ENCODE measurements at places on chromosomes 13 and 19.

DNA sequence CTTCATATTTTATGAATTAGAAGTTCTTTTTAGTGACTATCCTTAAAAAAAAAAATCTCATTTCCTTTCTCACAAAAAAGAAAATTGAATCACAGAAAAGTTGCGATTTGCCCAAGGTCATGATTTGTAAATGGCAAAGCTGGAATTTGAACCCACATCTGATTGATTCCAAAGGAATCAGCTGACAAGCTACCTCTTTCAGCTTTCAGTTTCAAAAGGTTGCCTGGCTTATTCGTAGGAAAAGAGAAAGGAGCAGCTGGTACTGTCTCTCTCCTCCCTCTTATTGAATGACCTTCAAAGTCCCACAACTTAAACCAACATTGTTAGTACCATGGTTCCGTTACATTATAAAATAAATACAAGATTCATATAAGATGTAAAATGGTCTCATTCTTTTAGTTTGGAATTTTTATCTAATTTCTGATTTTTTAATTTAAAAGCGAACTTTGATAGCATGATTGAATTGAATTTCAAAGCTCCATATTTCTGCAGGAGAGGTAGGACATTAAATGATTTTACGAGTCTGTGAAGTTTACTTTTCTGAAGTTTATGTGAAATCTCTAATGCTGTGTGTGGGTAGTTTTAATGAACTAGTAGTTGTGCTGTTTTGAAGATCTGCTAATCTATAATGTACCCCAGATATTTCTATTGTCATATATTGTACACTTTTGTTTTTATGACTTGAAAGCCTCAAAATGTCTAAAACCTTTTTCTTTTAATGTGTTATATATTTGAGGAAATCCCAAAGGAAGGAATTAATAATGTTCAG, 18.5 kb upstream of the KCTD4 start:
- no peak for DNase-seq

- no peak for DNase-seq
Measured at GRCh38 chr13:93614776-93615175, 388.2 kb downstream of the GPC6 start.

- no peak for DNase-seq
Measured at GRCh38 chr13:42334329-42334706, 62.4 kb downstream of the AKAP11 start.

DNA sequence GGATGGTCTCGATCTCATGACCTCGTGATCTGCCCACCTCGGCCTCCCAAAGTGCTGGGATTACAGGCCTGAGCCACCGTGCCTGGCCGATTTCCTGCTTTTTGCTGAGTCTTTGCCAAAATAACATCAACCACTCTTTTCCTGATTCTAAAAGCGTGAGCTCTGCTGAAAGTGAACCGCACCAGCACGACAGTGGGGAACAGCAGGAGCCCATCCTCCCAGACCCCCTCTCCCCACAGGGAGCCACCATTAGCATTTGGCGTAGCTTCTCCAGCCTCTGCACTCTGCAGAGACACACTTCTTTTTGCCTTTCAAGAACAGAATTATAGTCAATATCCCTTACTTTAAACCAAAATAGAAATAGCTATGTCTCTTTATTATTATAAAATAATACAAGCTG, 41.3 kb downstream of the MYH14 start:
- no peak for DNase-seq

DNA sequence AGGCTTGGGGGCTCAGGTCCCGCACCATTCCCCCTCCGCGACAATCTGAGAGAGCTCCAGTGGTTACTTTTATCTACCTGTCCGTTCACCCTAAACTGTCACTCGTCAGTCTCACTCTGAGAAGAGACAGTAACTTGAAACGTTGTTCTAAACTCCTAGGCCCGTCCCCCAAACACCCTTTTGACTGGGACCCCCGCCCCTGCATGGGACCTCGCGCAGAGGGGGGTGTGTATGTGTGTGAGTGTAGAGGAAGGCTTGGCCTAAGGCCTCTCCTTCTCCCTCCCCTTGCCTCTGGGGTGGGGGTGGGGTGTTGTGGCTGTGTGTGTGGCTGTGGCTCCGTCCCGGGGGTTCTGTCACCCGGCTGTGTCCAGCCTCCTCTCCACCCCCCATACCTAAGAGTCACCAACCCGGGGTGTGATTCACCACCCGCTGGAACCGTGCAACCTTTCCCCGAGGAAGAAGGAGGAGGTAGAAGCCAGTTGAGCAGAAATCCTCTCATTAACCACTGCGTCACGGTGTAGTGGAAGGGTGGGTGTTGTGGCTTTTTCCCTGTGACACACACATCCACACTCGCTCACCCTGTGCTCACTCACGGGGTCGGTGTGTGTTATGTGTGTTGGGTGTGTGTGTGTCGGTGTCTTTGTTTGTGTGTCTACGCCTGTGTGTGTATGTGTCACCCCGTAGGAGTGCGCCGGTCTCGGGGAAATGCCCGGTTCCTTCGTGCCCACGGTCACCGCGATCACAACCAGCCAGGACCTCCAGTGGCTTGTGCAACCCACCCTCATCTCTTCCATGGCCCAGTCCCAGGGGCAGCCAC, 2.4 kb downstream of the FOSB start:
- no peak for DNase-seq

DNA sequence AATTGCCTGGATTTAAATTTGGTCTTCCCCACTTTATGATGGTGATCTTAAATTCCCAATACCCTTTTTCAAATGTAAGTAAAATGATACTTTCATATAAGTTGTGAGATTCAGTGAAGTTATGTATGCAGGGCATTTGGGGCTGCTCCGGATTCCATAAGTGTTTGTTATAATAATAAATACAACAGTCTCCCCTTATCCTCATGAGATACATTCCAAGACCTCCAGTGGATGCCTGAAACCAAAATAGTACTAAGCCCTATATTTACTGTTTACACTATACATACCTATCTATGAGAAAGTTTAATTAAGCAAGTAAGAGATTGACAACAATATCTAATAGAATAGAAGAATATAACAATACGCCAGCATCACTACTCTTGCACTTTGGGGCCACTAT, 2237.8 kb downstream of the PCDH9 start:
- DNase-seq, result no peak

DNA sequence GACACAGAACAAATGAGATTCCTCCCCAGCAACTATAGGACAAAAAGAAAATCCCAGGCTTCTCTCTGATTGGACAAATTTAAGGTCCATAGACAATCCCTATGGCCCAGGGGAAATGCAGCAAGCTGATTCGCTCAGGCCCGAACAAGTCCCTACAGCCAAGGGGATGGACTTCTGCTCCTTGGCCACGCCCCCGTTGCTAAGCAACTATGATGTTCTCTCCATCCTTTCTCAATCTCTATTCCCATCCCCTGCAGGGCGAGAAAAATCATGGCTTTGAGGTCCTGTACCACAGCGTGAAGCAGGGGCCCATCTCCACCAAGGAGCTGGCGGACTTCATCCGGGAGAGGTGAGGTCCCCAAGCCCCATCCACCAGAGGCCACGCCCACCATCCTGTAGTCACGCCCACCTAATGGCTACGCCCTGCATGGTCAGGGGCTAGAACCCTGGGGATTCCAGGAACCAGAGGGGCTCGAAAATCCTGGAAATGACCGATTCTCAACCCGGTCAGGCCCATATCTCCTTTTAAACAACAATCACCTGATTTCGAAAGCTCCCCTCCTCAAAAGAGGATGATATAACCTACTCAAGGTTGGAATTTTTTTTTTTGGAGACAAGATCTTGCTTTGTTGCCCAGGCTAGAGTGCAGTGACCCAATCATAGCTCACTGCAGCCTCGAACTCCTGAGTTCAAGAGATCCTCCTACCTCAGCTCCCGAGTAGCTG, 11.4 kb downstream of the FCHO1 start:
- no peak for DNase-seq

DNA sequence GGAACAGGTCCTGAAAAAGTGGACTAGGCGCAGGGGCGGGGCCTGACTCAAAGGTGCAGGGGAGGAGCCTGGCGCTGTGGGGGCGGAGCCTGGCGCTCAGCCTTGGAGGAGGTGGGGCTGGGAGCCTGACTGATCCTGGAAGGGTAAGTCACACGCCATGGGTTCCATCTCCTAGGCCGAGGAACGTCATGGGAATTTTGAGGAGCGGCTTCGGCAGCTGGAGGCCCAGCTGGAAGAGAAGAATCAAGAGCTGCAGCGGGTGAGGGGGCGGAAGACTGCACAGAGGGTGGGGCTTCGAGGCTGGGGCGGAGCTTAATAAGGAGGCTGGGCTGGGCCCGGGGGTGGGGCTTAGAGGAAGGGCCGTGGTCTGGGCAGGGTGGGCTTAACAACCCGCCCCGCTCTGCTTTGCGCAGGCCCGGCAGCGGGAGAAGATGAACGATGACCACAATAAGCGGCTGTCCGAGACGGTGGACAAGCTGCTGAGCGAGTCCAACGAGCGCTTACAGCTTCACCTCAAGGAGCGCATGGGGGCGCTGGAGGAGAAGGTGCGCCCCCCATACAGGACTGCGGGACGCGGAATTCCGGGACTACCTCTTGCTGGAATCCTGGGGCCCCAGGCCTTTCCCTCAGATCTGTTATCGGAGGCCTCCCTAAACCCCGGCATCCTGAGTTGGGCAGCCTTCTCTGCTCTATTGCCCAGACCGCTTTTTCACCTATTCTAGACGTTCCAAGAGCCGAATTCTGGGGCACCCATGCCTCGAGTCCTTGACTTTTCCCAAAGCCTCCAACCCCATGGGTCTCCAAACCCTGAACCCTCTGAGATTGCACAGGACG, 14.5 kb downstream of the PPFIA3 start:
- no peak for DNase-seq

- DNase-seq, result no peak
Measured at GRCh38 chr13:33606692-33607091, 211.3 kb upstream of the RFC3 start.

Measured in cortex of kidney (tissue), 1 donor.